ENCODE measurements at places on chromosomes 5 and 9.

DNA sequence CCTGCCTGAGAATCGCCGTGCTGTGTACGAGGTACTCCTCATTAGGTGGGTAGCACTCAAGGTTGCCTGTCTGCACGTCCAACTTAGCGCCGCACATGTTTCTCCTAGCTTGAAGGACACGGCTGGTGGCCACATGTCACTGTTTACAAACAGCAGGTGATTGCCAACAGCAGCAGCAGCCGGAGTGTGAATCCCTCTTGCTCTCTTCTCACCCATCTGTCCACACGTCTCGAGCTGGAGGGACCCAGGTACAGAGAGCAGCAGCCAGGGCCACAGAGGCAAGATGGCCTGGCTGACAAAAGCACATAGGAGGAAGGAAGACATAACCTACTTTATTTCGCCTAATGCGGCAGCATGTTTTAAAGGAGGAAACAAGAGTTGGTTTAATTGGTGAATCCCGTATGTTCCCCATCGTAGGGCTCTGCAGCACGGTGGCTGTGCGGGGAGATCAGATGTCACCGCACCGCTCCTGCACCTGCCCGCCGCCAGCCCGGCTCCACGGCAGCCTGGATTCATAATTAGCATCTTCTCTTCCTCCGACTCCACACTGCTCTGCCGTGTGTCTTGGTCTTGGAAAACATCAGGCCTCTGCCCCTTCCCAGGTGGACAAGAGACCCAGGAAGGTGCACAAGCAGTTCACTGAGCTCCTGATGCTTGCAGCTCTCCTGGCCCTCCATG is 201.6 kb upstream of the IRX1 start:
- no peaks in the 10 kb centered on the region for H3K36me3 ChIP-seq
- H3K27me3 ChIP-seq = no peaks in the 10 kb centered on the region
- H3K4me3 ChIP-seq = no peak overlapping the region
- H3K4me1 ChIP-seq = no peaks in the 10 kb centered on the region

GRCh38 chr9:98234245-98234825 is 21.1 kb downstream of the TBC1D2 start:
- no peaks in the 10 kb centered on the region for H3K27me3 ChIP-seq
- no peak overlapping the region for H3K27ac ChIP-seq
- H3K4me3 ChIP-seq = no peak overlapping the region
- no peak for DNase-seq
- no peaks in the 10 kb centered on the region for H3K4me1 ChIP-seq

DNA sequence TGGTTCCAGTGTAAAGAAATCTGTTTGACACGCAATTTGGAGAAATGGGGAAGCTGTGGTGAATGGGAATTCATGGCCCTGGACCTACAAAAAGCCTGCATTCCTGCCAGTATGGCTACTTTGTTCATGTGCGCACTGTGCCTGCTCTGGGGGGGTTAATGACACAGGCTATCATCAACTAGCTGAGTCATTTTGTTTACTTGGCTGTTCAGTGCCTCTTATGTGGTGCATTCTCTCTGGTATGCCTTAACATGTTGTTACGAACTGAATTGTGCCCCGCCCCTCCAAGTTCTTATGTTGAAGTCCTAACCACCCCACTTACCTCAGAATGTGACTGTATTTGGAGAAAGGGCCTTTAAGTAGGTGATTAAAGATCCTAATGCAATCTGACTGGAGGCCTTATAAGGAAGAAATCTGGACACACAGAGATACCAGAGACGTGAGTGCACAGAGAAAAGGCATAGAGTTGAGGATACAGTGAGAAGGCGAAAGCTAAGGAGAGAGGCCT is 20.4 kb upstream of the UBAP1 start:
- no peak overlapping the region for H3K4me3 ChIP-seq
- no peak for DNase-seq
- H3K4me1 ChIP-seq = no peaks in the 10 kb centered on the region
- no peaks in the 10 kb centered on the region for H3K27me3 ChIP-seq
- H3K36me3 ChIP-seq = no peaks in the 10 kb centered on the region

- peaks cover 12% of the 10 kb centered on the region for H3K4me1 ChIP-seq
- H3K27me3 ChIP-seq = no peaks in the 10 kb centered on the region
- H3K4me3 ChIP-seq = no peak overlapping the region
- no peak overlapping the region for H3K27ac ChIP-seq
- no peaks in the 10 kb centered on the region for H3K36me3 ChIP-seq
These were observed 95.1 kb upstream of the CCNG1 start for GRCh38 chr5:163342306-163342705.

- no peaks in the 10 kb centered on the region for H3K36me3 ChIP-seq
- no peaks in the 10 kb centered on the region for H3K4me1 ChIP-seq
- H3K27me3 ChIP-seq = no peaks in the 10 kb centered on the region
- no peak overlapping the region for H3K4me3 ChIP-seq
- DNase-seq = no peak
These were observed 8.0 kb downstream of the GAS1 start for GRCh38 chr9:86939321-86939720.

- H3K27ac ChIP-seq = no peak overlapping the region
- H3K4me1 ChIP-seq = no peaks in the 10 kb centered on the region
- H3K27me3 ChIP-seq = peaks cover 74% of the 10 kb centered on the region
- H3K36me3 ChIP-seq = no peaks in the 10 kb centered on the region
- H3K4me3 ChIP-seq = no peak overlapping the region
- DNase-seq = no peak
These were observed 3.8 kb upstream of the NACC2 start for GRCh38 chr9:136098844-136099243.

DNA sequence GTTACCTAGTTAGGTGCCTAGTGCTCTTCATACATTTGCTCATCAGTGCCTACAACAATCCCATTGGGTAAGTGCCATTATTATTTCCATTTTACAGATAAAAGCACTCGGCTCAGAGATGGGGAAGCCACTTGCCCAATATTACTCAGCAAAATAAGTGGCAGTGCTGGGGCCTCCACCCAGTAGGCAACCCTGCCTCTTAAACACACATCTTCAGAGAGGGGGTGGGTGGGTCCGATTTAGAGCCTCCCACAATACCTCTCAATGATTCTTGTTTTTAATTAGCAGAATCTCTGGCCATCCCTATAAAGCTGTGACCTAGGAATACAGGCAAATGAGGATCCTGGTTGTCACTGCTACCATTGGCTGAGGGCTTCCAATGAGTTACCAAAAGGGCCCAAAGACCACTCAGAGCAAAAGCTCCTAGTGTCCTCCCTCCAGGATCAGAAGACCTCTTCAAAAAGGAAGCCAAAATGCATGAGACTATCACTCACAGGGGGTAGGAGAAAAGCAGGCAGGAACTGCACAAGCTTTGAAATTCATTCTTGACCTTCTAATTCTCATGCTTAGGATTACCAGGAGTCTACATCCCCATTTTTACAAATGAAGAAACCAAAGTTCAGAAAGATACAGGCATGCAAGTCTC is 36.1 kb upstream of the UBE2D2 start:
- H3K27ac ChIP-seq = no peak overlapping the region
- H3K4me3 ChIP-seq = no peak overlapping the region
- H3K36me3 ChIP-seq = no peaks in the 10 kb centered on the region
- DNase-seq = no peak
- H3K4me1 ChIP-seq = no peaks in the 10 kb centered on the region

GRCh38 chr9:20398536-20399338 is 223.6 kb downstream of the MLLT3 start:
- no peak overlapping the region for H3K27ac ChIP-seq
- H3K27me3 ChIP-seq = no peaks in the 10 kb centered on the region
- no peak overlapping the region for H3K4me3 ChIP-seq
- H3K36me3 ChIP-seq = no peaks in the 10 kb centered on the region
- DNase-seq = no peak
- H3K4me1 ChIP-seq = no peaks in the 10 kb centered on the region

DNA sequence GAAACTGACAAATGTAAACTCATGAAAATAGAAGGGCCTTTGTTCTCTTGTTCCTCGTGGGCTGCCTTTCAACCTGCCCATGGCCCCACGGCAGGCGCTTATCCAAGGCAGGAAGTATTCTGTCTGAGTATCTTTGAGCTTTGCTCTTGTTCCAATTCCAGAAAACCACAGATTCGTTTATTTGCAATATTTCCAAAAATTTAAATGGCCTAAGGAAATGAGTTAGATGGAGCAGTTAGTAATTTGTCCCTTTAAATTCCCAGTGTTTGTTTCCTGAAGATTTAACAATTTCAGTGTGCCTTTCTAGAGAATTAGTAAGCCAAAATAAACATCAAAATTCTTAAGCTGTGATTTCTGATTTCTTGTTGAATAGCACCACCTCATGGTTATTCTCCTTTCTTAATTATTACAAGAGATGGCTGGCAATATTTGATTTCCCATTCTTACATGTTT is 299.4 kb upstream of the RASA1 start:
- no peaks in the 10 kb centered on the region for H3K36me3 ChIP-seq
- H3K4me1 ChIP-seq = no peaks in the 10 kb centered on the region
- no peak overlapping the region for H3K4me3 ChIP-seq

GRCh38 chr5:82347201-82347865 is 69.2 kb upstream of the RPS23 start:
- H3K27ac ChIP-seq = no peak overlapping the region
- H3K4me1 ChIP-seq = no peaks in the 10 kb centered on the region
- no peaks in the 10 kb centered on the region for H3K27me3 ChIP-seq
- no peak for DNase-seq
- H3K36me3 ChIP-seq = no peaks in the 10 kb centered on the region
- no peak overlapping the region for H3K4me3 ChIP-seq

GRCh38 chr5:154653764-154654485 is 101.3 kb upstream of the LARP1 start:
- H3K4me1 ChIP-seq = no peaks in the 10 kb centered on the region
- no peak overlapping the region for H3K27ac ChIP-seq
- no peak for DNase-seq
- no peaks in the 10 kb centered on the region for H3K36me3 ChIP-seq
- no peak overlapping the region for H3K4me3 ChIP-seq
- H3K27me3 ChIP-seq = no peaks in the 10 kb centered on the region
